Suprapubic skin (tissue), 4 donors: ENCODE measurements at places on chromosomes 12 and 14. TPM values are rescaled to one million over a fixed set of nuclear protein-coding genes. Genes with fewer than 3 reads are reported as not detected.

Gene CSRP2
- 10.1 TPM for total RNA-seq

Gene HOXC13
- 6.0 TPM for total RNA-seq

- DNase-seq = no peak
These were observed 22.7 kb downstream of the LRRC74A start for GRCh38 chr14:76848879-76849278.

GRCh38 chr12:29110506-29111442 lies 38.3 kb upstream of the FAR2 start:
- no peak for DNase-seq

DNA sequence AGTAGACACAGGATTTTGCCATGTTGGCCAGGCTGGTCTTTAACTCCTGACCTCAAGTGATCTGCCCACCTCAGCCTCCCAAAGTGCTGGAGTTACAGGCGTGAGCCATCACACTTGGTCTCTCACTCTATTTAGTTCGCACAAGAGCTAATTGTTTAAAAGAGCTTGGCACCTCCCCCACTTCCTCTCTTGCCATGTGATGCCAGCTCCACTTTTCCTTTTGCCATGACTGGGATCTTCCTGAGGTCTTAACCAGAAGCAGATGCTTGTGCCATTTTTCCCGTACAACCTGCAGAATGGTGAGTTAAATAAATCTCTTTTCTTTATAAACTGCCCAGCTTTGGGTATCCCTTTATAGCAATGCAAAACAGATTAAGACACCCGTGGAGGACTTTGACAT lies 200.1 kb upstream of the FRMD6 start:
- no peak for DNase-seq

- no peak for DNase-seq
These were observed 1.9 kb downstream of the FAM186A start for GRCh38 chr12:50394469-50395029.

DNA sequence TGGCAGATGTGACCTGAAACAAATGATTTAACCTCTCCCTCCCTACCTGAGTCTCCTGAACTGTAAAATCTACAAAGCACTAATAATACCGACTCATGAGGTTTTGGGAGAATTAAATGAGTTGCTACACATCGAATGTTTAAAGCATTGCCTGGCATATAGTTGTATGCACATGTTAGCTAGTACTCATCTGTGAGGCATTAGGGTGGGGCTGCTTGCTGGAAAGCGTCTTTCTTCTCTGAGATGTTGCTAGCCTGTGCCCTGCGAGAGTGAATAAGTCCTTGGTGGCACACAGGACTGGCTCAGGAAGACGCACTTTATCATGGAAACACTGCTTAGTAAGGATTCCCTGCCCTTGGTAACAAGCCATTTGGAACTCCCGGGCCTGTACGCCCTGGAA lies 6.1 kb downstream of the RAPGEF3 start:
- DNase-seq = no peak

DNA sequence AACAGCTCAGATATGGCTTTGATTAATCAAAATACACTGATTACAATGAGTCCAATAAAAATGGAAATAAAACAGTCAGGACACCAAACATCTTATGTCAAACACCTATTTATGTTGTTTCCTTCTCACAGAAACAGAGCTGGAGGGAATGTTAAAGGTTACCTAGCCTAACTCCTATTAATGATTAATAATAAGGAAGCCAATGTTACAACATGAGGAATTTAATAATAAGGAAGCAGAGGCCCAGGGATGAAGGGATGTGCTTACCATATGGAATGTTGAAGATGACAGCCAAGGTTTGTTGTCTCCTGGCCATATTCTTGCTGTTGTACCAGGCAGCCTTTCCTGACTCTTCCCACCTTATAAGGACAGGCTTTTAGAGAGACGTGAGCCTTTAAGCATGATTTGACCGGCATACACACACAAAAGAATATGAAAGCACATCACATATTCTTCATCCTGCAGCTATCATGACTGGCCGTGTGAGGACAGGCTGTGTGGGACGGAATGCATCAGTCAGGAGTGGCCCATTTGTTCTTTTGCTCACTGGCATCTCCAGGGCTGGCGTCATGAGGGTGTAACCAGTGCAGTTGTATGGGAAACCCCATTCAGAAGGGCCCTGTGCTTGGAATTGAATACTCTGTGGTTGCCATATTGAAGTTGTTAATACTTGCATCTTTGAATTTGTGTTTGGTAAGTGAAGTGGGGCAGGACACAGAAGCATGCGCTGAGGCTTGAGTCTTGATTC lies 3.1 kb upstream of the GPRC5D start:
- DNase-seq = no peak

GRCh38 chr12:89889062-89889461 lies 180.4 kb upstream of the ATP2B1 start:
- no peak for DNase-seq

GRCh38 chr12:21552635-21553328 lies 26.7 kb downstream of the SPX start:
- no peak for DNase-seq

GRCh38 chr14:69183735-69184134 lies 7.6 kb upstream of the EXD2 start:
- DNase-seq = no peak
